ENCODE measurements at places on chromosomes 16 and 17.

- DNase-seq, result no peak
These were observed 51.2 kb downstream of the COPRS start for GRCh38 chr17:31807846-31808245.

DNA sequence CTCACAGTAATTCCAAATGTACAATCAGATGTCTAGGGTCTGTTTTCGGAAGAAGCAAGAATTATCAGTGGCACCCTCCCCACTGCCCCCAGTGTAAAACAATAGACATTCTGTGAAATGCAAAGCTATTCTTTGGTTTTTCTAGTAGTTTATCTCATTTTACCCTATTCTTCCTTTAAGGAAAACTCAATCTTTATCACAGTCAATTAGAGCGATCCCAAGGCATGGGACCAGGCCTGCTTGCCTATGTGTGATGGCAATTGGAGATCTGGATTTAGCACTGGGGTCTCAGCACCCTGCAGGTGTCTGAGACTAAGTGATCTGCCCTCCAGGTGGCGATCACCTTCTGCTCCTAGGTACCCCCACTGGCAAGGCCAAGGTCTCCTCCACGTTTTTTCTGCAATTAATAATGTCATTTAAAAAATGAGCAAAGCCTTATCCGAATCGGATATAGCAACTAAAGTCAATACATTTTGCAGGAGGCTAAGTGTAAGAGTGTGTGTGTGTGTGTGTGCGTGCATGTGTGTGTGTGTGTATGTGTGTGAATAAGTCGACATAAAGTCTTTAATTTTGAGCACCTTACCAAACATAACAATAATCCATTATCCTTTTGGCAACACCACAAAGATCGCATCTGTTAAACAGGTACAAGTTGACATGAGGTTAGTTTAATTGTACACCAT lies 59.7 kb downstream of the HLF start:
- no peak for DNase-seq

- no peak for DNase-seq
These were observed 41.0 kb upstream of the CDRT4 start for GRCh38 chr17:15508466-15508865.

- no peak for DNase-seq
These were observed 110.8 kb downstream of the C16orf78 start for GRCh38 chr16:49484451-49484849.

GRCh38 chr16:5619304-5619703 lies 521.7 kb upstream of the EEF2KMT start:
- DNase-seq, result no peak

GRCh38 chr16:78925083-78925767 lies 675.3 kb downstream of the MAF start:
- no peak for DNase-seq

DNA sequence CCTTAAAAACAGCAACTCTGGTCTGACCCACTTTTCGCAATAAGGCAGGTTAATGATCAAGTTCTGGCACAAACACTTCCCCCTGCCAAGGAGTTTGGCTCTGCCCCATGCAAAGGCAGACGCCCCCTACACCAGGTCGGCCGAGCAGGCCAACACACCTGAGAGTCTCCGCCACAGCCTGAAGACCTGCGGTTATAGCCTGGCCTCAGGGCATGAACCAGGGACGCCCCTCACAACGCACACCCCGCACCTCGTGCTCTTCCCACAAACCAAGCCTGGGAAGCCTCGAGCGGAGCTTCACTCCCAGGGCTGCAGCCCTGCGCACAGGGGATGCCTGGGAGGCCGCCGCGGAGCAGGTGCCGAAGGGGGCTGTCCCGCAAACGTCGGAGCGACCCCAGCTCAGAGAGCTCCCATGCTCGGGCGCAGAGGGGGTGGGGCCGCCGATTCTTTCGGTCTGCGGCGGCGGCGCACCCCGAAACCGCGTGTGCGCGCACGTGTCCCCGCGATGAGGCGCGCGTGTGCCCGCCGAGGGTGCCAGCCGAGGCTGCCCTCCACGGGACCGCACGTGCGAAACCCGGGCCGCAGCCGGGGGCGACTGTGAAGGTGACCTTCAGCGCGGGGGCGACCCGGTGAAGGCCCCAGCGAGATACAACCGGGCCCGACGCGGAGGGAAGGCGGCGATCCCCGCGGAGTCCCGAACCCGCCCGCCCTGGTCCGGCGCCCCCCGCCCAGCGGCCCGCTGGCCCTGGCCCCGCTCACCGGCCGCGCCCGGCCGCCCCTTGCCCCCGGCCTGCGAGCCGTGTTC lies 559 bp downstream of the CLUH start:
- no peak for DNase-seq

DNA sequence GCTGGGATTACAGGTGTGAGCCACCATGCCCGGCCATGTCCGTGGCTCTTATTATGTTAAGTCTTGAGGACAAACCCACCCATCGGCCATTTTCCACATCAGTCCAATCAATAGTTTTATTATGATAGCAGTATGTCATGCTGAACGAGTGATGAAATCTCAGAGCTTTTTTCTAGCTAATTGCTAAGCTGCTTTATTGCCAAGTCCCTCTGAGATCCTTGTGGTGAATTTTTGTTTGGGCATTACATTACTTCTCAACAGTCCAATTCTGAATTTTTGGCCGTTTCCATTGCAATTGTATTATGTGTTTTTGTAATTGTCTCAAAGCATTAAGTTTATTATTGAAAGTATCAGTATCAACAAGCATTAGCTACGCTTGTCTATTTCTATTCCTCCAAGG lies 10.9 kb downstream of the RNF112 start:
- DNase-seq, result no peak

- DNase-seq, result no peak
These were observed 157.9 kb downstream of the PPM1E start for GRCh38 chr17:58913552-58913951.

- DNase-seq, result no peak
These were observed 7.4 kb upstream of the ELAC2 start for GRCh38 chr17:13025258-13025627.

- DNase-seq, result no peak
These were observed 105.7 kb upstream of the RCVRN start for GRCh38 chr17:10010752-10011151.

GRCh38 chr16:86351041-86351784 lies 159.1 kb upstream of the FOXF1 start:
- DNase-seq, result no peak

DNA sequence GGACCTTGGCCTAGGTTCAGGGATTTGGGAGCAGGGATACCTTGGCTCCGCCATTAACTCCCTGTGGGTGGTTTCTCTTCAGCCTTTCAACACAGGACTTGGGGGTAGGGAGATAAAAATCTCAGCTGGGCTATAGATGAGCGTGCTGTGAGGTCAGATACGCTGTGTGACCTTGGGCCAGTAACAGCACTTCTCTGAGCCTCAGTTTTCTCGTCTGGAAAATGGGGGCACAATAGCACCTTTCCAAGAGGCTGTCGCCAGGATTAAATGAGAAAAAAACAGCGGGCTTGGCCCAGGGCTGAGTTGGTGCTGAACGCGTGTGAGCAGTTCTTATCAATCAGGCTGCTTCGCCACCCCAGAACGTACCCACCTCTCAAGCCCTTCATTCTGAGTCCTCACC lies 17.6 kb downstream of the CCDC92B start:
- no peak for DNase-seq

GRCh38 chr17:75009139-75009724 lies 3.2 kb upstream of the MRPL58 start:
- no peak for DNase-seq

DNA sequence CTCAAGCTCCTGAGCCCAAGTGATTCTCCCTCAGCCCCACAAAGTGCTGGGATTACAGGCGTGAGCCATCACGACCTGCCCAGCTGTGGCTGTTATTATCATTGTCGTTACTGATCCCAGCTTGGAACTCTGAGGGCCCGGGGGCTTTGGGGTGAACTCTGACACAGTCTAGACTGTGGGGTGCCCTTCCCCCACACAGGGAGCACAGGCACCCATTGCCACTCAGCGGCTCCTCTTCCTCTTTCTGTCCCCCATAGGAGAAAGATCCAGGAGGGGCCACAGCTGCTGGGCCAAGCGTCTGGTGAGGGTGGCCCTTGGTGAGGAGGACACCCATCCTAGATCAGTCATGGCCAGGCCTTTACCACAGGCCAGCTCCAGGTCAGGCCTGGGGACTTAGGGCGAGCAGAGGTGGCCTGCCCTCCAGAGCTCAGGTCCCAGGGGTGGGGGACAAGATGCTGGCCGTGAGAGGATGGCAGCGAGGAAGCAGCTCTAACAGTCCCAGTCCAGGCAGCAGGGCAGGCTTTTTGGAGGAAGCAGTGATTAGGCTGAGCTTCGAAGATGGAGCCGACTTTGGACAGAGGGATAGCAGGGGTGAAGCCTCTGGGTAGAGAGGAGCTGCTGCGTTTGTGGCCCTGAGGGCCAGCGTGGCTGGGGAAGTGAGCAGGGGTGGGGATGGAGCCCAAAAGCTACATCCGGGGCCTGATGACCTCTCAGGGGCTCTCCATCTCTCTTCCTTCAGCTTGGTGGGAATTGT lies 24.7 kb downstream of the TMEM235 start:
- no peak for DNase-seq

GRCh38 chr16:85915125-85915845 lies 16.3 kb downstream of the IRF8 start:
- no peak for DNase-seq

- no peak for DNase-seq
These were observed 65.8 kb upstream of the PLCG2 start for GRCh38 chr16:81713295-81713772.

Measured in activated CD4-positive, CD25-positive, alpha-beta regulatory T cell treated with anti-CD3 and anti-CD28 coated beads, Interleukin-2, amount 50 U/mL, for 16 hours (primary cell).